ENCODE measurements at places on chromosomes 3 and 15.

DNA sequence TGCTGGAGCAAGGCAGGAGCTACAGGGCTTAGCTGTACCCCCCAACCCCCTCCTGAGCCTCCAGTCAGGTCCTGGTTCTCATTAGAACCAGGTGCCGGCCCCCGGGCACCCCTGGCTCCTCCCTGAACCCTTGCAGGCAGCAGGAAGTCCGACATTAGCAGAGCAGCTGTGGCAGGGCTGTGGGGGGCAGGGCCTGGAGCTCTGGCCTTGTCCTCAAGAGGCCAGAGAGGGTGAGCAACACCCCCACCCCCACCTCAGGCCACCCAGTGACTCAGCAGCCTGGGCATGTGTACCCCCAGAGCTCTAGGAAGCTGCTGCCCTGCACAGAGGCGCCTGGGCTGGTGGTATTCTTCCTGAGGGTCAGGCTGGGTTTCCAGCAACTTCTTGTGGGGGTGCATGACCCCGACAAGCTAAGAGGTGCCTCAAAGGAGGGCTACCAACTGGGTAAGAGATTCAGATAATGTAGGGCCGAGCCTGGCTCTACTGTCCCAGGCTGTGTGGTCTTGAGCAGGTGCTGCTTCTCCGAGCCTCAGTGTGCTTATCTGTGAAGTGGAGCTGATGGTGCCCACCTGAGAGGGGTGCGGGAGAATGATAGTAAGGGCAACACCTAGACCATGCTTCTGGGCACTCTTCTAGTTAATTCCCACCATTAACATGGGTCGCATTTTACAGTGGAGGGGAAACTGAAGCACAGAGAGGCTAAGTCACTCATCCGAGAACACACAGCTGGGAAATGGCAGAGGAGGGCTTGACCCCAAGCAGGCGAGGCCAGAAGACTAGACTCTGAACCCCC, 16.0 kb downstream of the H1-8 start:
- DNase-seq: no peak

GRCh38 chr15:48940508-48940907, 23.2 kb downstream of the SHC4 start:
- DNase-seq: no peak

DNA sequence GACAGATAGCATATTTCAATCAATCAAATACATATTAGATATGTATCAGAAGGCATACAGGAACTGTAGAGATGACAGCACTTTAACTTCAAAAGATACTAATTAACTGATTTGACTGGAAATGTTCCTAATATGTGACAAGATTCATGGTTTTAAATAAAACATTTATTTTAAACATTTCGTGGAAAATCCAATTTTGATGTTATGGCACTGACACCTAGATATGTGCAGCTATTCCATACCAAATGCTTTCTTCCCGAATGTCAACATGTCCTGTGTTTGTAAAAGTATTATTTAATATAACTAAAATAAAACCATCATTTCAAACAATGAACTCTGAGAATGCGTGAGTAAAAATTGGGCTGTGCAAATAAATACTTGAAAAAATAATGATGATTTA, 1209.3 kb downstream of the NSUN3 start:
- DNase-seq: no peak

DNA sequence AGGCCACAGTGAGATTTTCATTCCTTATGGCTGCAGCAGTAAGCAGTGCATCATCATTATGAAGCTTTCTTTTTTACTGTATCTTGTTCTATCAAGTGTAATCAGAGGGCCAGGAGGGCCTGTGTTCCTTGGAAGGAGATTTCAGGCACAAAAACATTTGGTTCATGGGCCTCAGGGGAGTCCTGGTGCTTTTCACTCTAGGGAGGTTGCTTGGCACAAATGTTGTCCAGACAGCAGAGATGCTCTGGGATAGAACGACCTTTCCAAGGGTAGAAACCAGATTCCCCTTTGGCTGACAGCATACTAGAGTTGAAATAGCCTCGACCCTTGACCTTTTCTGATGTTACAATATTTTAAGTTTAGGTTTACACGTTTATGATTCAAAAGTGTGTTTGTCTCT, 95.3 kb upstream of the CLSTN2 start:
- DNase-seq: no peak

GRCh38 chr3:73435055-73435454, 189.7 kb downstream of the PDZRN3 start:
- no peak for DNase-seq

Measured in D721Med (cell line).